ENCODE measurements at places on chromosomes 7 and 10.

- DNase-seq = no peak
These were observed 11.5 kb downstream of the FOXL3 start for GRCh38 chr7:301291-302053.

- peak; percentile 54 for DNase-seq
These were observed 22.7 kb upstream of the ADCYAP1R1 start for GRCh38 chr7:31029251-31030042.

- DNase-seq = peak; percentile 7
These were observed 9.3 kb upstream of the OR6V1 start for GRCh38 chr7:143042790-143043271.

GRCh38 chr7:150756166-150756565 is 18.9 kb downstream of the GIMAP5 start:
- no peak for DNase-seq

DNA sequence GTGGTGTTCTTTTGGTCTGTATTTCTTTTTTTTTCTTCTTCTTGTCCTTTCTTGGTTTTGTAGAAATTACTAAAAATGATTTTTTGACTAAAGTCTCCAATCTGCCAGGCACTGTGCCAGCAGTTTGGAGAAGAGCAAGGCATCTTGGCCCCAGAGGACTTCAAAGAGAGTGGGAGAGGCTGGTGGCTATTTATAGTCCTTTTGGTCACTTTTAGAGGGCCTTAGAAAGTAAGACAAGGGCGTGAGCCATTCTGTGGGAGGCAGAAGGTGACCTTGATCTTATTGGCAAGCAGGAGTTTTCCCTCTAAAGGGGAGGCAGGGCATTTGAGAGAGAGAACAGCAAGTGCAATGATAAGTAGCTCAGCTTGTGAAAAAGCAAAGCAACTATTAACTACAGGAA is 211.9 kb downstream of the GALNT17 start:
- DNase-seq = peak; percentile 40

DNA sequence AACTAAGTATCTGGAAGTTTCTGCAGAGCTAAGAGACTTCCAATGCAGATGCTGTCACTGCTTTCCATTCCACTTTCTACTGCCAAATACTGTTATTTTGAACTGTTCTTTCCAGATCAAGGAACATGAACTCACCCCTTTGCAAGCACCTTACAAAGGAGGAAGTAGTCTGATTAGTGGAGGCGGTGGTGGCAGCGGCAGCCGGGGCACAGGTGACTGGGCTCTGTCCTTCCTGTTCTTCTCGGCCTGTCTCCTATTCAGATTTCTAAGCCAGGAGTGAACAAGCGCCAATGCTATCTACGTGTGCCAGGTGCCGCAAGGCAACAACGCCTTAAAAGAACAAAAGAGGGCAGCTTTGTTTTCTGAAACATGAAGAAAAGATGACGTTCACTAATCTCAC is 44.9 kb downstream of the BEND7 start:
- no peak for DNase-seq

DNA sequence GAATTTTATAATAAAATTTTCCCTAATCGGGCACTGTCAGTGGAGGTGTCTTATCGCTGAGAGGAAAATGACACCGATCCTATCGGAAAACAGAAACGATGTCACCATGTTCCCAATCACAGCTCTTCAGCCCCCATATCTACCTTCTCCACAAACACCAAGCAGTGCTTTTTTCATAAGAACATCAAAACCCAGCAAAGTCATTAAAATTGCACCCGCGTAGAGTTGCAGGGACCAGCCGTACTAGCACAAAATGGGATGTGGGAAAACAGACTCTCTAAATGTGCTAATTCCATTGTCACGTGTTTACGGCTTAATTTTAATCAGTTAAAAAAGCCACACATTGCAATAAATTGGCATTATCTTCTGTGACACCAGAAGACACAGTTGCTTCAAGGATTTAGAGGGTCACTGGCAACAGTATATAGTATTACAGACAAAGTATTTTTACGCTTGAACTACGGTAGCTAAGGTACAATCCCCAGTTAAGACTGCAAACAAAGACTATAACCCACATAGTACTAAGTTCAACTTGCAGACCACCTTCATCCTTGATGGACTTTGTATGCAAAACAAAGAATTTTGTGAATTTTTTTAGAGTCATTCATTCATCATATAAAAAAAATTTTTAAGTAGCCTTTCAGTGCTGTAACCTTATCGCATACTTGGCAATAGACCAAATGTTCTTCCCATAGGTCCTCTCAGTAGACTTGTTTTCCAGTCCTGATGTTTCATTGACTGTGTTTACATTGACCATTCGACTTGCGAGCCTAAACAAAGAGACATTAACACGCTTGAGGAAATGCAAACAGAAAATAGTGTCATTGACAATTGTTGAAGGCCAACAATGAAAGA is 116.0 kb downstream of the VTI1A start:
- DNase-seq = peak; percentile 25

- peak; percentile 94 for DNase-seq
These were observed 168.3 kb upstream of the AUTS2 start for GRCh38 chr7:69429911-69430383.

Measured in tongue (tissue), 3 donors.